Osteoblast (primary cell): ENCODE measurements at places on chromosomes 4 and X. TPM values are rescaled to one million over a fixed set of nuclear protein-coding genes. Genes with fewer than 3 reads are reported as not detected.

Gene GIMD1
- not detected in 2 replicates for total RNA-seq

GRCh38 chrX:132115792-132116191 lies 12.0 kb downstream of the FRMD7 start:
- no peak for DNase-seq

Gene BRS3
- not detected in 2 replicates for total RNA-seq

DNA sequence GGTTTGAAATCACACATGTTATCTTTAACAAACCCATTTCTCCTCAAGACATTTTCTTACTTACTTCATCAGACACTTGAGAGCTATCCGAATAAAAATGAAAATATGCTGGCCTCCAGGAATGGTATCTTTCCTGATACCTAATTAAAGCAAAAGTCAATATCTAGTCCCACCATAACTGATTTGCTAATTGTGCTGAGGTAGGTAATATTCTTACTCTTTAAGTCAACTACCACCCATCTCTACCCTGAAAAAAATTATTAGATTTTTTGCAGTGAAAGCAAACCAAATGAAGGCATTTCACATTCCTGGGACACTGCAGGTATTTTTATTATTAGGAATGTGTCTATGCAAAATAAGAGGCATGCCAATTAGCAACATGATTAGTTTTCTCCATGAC lies 175.8 kb downstream of the QDPR start:
- DNase-seq: no peak
